ENCODE measurements at places on chromosomes 7 and 10.

- DNase-seq, result no peak
Observed at GRCh38 chr10:44398747-44399658, 14.1 kb upstream of the CXCL12 start.

GRCh38 chr7:12074889-12075288, 136.2 kb upstream of the TMEM106B start:
- no peak for DNase-seq

DNA sequence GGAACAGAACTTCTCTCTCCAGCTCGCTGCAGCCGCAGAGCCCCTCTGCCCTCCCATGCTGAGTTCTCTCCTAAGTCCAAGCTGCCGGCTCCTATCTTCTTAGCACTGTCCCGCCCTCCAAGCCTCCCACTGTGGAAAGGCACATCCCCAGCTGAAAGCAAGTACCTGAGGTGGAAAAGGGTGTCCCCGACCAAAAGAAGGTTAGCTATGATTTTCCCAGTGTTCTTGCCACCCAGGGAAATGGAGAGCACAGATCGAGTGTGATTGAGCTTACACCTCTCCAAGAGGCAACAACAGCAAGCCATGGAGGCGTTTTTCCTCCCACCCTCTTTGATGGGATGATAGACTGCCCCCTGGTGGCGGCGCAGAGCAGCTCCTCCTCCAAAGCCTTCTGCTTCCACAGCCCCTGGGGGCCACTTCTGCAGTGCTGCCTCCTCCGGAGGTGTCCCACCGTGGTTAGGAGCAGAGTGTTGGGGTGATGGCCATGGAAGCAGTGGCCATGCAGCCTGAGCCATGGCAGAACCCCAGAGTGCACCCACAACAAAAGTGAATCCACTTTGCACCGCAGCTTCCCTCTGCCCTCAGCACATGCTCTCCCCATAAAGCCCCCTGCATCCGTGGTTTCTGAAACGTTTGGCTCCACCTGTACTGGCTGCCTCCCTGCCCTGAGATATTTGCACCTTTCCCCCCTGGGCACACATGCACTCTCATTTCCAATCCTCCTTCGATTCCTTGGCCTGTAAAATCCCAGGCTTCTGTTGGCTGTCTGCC, 143.1 kb upstream of the STK17A start:
- DNase-seq, result peak; percentile 32

GRCh38 chr7:32048970-32049491, 21.2 kb downstream of the PDE1C start:
- DNase-seq, result no peak

GRCh38 chr7:133955208-133955607, 171.9 kb upstream of the LRGUK start:
- DNase-seq, result no peak

- no peak for DNase-seq
Observed at GRCh38 chr10:84668186-84668763, 339.9 kb downstream of the CCSER2 start.

- DNase-seq, result no peak
Observed at GRCh38 chr7:69276011-69276729, 322.1 kb upstream of the AUTS2 start.

DNA sequence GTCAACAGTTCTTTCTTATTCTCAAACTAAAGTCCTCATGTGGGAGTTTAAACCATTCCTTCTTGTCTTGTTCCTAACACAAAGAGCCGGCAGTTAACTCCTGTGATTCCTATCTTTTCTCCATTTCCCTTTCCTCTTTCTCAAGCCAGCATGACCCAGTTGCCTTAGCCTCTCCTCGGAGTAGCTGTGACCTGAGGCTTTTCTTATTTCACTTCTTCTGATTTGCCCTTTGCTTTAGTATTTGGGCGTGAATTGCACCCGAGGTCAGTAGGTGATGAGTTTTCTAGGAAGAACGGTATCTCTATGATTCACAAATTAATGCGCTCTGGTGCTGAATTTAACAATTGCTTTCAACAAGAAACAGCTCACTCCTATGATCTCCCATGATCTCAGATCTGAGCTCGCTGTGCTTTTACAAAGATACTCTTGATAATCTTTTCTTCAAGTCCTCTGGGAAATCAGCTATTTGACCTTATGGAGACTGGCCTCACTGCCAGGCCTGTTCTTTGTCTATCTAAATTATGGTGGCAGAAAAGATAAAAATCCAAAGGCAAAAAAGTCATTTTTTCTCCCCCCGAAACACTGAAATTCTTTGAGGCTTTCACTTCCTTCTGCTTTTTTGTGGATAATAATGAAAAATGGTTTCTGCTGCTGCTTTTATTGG, 184.6 kb downstream of the JCAD start:
- no peak for DNase-seq

DNA sequence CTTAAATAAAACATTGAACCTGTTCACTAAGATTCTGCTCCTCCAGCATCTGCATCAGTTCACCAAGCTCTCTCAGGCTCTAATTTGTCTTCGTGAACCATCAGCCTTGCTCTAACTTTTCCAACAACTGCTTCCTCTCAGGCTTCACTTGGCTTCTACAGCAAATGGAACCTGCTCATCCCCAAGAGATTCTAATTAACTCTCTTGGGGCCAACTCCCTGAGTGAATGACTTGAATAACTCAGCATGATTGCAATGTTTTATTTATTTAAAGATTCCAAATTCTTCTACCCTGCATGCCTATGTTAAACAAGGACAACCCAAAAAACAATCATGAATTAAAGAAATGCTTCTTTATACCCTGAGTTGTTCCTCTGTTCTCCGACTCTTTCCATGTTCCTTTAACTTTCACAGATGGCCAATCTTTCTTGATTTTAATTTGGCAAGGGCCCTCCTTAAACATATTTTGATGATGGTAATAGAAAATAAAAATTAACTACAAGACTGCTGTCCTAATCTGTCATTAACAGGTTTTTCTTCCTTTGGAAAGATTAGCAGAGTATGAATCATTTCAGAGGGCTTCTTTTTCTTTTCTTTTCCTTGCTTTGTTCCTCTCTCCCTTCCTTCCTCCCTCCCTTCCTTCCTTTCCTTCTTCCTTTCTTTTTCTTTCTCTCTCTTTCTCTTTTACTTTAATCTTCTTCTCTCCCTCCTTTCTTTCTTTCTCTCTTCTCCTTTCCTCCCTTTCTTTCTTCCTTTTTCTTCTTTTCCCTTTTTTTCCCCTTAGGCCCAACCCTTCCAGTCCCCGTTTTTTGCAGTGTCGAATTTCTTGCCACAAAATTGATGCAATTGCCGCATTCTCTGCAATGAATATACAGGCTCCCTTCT, 195.0 kb upstream of the RHOBTB1 start:
- no peak for DNase-seq

- no peak for DNase-seq
Observed at GRCh38 chr10:17989908-17990767, 38.4 kb downstream of the SLC39A12 start.

DNA sequence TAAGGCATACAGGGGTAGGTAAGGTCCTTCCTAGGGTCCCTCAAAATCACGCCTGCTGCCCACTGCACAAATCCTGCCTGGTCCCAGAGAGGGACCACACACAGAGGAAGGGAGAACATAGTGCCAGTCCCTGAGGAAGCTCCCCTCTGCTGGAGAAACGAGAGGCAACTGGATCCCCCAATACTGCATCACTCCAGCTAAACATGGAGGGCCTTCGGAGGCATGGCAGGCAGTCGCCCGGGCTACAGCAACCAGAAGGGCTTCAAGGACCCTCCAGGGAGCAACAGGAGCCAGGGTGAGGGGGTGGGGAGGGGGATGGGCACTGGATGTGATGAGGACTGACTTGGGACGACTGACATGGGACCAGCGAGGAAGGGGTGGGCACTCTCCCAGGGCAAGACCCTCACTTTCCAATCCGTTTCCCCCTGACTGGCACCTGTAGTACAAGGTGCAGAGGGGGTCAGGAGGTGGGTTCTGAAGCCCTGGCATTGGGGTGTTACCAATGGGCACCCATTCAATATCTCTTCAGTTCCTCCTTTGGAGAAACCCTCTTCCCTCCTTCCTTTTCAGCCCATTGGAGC, 21.7 kb downstream of the DDIT4 start:
- DNase-seq, result no peak

DNA sequence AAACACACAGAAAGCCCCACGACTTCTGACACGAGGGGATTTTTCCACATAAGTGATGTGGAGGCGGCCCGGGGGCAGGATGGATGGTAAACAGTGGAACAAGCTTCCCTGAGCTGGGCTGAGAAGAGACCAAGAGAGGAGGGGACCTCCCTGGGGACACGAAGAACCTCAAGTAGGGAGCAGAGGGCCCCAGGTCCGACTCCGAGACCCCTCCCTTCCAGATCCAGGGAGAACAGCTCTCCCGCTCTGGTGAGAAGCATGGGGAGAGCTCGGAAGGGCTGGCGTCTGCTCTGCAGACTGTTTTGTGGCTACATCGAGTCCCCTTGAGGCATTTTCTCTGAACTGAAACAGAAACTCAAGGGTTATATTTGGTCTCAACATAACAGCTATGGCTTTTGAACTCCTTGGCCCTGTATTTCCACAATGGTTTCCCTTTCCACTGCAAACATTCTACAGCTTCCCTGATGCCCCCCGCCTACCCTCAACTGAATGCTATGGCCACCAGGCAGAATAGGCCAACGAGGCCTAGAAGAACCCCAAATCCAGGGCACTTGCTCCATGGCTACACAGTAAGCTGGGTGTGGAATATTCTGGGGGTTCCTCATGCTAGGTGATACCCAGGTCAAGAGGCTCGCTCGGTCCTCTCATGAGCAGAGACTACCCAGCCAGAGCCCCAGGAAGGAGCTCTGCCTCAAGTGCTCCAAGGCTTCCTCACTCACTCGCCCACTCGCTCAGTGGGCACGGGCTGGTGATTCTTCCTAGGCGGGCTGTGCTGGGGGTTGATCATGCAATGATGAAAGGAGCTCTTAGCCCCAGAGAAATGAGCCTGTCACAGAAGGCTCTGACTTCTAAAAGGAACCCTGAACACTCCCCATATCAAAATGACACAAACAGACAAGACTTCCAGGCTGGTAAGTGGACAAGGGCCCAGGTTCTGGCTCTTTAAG, 47.5 kb downstream of the FAM53B start:
- no peak for DNase-seq

DNA sequence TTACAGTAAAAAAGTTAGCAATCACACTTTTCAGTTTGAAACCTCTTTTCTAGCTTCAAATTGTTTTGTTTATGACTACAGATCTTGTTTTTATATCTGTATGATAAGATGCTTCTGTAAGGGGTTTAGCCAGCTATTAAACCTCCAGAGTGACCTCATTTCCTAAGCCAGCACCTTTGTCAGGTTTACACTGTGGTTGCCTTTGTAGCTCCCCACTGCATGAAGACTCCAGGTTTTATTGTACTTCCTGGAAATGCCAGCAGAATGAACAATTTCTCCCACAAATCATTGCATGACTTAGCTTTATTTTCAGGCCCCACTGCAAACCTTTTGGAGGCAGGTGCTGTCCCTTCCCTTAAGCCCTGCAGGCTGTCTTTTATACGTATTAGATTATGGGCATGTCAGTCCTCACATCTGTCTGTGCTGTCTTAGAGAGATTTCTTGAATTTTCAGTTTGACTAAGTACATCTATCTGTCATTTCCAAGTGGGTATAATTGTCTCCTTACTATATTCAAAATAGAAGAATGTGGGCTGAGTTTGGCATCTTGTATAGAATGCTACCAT, 8.2 kb upstream of the AGR3 start:
- no peak for DNase-seq

- DNase-seq, result no peak
Observed at GRCh38 chr7:116421298-116421697, 78.2 kb upstream of the CAV2 start.

DNA sequence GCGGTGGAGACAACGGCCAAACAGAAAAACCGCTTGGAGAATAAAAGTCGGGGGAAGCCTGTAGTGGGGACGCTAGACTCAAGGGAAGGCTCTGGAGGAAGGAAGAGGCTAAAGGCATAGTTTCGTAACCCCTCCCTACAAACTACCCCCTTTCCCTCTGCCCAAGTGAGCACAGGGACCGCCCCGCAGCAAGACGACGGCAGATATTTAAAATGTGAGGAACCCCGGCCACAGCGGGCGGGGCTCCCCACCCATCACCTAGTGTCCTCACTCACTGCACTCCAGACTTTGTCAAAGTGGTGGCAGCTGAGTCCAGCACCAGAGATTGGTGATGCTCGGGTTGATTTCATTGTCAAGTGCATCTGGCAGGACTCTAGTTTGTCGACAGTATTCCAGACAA, 69.1 kb downstream of the PRKAG2 start:
- DNase-seq, result no peak

DNA sequence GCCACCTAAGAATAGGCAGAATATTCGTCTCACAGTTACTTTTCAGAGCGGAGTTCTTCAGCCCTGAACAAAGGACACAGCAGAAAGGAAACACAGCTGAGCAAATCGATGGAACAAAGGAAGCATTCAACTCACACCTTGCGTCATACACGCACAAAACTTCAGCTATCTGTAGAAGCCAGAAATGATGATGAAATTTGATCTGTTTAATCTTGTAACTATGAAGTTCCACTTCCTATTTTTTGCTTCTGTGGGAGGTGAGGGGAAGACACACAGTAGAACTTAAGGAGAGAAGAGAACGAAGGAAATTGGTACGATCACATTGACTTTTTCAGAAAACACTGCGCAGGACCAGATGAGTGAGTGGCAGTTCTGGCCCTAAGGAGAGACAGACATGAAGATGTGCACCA, 26.2 kb downstream of the FAM171A1 start:
- DNase-seq, result no peak

- DNase-seq, result no peak
Observed at GRCh38 chr10:77188521-77188920, 449.1 kb downstream of the KCNMA1 start.

- DNase-seq, result no peak
Observed at GRCh38 chr7:22632674-22633073, 94.3 kb upstream of the IL6 start.

- no peak for DNase-seq
Observed at GRCh38 chr7:40177071-40177470, 42.3 kb downstream of the SUGCT start.
